MG63 (cell line): ENCODE measurements at places on chromosomes 11 and 22. TPM values are rescaled to one million over a fixed set of nuclear protein-coding genes. Genes with fewer than 3 reads are reported as not detected.

Gene RFPL1
- total RNA-seq, result not detected in 2 replicates

Gene YPEL1
- total RNA-seq, result 0.07 TPM in 1 of 2 replicates, not detected in the other

Gene OOSP4A
- not detected in 2 replicates for total RNA-seq

Gene CSF2RB
- total RNA-seq, result not detected in 2 replicates

Gene KCTD14
- 5.8 and 12.8 TPM in 2 replicates for total RNA-seq

Gene BBS1
- 7.7 and 14.7 TPM in 2 replicates for total RNA-seq

- DNase-seq, result no peak
Observed at GRCh38 chr11:120505801-120506425, 5.6 kb upstream of the GRIK4 start.

GRCh38 chr11:12064136-12064953 lies 46.0 kb upstream of the MICAL2 start:
- DNase-seq, result no peak

- DNase-seq, result no peak
Observed at GRCh38 chr22:39132871-39133524, 19.5 kb downstream of the CBX7 start.

- DNase-seq, result no peak
Observed at GRCh38 chr22:36955691-36956090, 42.3 kb downstream of the CSF2RB start.

DNA sequence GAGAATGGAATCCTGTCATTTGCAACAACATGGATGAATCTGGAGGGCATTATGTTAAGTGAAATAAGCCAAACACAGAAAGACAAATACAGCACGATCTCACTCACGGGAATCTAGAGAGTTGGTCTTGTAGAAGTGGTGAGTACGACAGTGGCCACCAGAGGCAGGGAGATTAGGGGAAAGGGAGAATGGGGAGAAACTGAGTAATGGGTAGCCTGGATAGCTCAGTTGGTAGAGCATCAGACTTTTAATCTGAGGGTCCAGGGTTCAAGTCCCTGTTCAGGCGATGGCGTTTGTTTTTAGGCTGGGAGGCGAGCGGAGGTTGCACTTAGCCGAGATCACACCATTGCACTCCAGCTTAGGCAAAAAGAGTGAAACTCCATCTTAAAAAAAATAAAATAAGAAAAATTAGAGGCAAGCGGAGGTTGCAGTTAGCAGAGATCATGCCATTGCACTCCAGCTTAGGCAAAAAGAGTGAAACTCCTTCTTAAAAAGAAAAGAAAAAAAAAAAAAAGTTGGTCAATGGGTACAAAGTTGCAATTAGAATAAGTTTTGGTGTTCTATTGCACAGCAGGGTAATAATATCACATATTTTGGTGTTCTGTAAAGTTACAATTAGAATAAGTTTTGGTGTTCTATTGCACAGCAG lies 95.7 kb upstream of the UBASH3B start:
- DNase-seq, result peak; percentile 48

DNA sequence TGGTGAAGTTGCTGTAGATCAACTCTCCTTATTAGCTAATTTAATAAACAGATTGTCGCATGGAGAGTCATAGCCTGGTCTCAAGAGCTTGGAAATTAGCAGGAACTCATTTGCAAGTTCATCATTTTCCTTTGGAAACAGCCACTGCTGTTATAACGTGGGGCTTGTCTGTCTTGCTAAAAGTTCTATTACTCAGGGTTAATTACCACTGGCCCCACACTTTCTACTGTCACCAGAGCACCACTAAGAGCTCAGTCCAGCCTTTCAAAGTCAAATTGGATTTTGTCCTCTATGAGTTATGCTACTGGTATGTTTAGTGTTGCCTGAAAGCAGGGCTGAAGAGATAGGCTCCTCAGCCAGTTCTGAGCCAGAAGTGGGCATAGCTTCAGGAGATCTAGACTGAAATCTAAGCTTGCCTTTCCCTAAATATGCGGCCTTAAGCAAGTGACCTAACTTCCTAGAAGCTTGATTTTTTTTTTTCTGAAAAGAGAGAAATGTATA lies 292.2 kb downstream of the INSC start:
- no peak for DNase-seq

- peak; percentile 27 for DNase-seq
Observed at GRCh38 chr22:39148727-39149535, 3.5 kb downstream of the CBX7 start.

GRCh38 chr11:112797092-112797491 lies 164.1 kb upstream of the NCAM1 start:
- DNase-seq, result no peak

GRCh38 chr11:10858439-10859325 lies 829 bp upstream of the ZBED5 start:
- no peak for DNase-seq

GRCh38 chr11:8375460-8375859 lies 111.8 kb upstream of the LMO1 start:
- DNase-seq, result no peak

GRCh38 chr22:19664406-19664805 lies 49.9 kb upstream of the SEPTIN5 start:
- no peak for DNase-seq

DNA sequence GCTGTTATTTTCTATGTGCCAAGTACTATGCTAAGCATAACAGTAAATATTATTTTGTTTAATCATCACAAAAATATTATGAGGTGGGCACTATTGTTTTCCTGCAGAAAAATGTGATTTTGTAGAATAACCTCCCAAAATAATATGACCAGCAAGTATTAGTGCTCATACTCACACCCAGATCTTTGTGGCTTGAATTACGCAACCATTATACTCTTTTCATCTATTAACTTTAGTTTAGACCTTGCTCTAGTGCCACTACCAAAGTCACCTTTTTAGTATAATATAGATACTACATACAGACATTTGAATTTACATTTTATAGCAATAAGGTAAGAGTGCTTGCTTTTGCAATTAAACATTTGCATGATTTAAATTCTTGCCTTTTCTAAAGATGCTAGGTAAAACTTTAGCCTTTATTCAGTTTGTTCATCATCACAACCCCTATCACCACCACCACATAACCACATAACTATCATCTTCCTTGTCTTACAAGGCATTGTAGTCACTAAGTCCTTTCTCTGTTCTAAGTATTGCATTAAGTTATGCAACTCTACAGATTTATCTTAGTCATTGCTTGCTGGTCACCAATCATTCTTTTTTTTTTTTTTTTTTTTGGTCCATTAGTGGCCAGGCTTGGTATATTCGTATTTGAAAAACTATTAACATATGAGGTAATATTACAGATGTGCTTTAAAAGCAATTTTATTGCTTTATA lies 68.4 kb downstream of the GAS2 start:
- DNase-seq, result no peak

DNA sequence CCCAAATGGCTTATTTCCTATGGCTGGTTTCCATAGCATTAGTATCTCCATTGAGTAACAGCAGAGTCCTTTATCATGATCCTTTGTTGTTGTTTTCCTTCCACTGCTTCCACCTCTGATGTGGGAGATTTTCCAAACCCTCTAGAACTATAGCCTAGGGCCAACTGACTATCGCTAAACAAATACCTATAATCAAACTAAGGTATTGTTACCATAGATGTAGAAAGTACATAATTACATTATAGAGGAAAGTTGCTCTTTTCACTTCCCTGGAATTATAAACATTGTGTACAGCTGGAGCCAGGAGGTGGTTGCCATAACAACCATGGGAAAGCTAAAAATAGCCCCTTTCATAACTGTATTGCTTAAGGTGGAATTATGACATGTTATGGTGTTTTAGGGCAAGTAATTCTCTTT lies 47.0 kb upstream of the ALKBH3 start:
- DNase-seq, result no peak

DNA sequence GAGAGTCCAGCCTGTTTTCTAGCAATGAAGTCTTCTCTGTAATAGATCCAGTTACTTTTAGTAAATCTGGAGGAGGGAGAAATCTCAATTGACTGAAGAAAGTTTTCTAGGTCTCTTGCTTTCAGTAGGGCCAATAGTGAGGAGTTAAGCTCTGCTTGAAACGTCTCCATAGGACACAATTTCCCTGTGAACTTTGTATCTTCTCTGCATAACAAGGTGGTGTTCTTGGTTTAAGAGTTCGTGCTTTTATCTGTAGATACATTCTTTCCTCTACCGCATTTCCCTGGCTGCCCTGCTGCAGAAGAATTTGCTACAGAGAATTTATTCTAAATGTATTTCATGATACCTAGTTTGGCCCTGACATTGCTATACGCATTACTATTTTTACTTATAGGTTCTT lies 183.1 kb downstream of the ARHGAP42 start:
- DNase-seq, result no peak
